Stimulated activated CD4-positive, alpha-beta T cell treated with anti-CD3 and anti-CD28 coated beads, Interleukin-1b, Interleukin-23, amount 100 ng/mL, for 1 hour (primary cell): ENCODE measurements at places on chromosomes 7 and 10.

DNA sequence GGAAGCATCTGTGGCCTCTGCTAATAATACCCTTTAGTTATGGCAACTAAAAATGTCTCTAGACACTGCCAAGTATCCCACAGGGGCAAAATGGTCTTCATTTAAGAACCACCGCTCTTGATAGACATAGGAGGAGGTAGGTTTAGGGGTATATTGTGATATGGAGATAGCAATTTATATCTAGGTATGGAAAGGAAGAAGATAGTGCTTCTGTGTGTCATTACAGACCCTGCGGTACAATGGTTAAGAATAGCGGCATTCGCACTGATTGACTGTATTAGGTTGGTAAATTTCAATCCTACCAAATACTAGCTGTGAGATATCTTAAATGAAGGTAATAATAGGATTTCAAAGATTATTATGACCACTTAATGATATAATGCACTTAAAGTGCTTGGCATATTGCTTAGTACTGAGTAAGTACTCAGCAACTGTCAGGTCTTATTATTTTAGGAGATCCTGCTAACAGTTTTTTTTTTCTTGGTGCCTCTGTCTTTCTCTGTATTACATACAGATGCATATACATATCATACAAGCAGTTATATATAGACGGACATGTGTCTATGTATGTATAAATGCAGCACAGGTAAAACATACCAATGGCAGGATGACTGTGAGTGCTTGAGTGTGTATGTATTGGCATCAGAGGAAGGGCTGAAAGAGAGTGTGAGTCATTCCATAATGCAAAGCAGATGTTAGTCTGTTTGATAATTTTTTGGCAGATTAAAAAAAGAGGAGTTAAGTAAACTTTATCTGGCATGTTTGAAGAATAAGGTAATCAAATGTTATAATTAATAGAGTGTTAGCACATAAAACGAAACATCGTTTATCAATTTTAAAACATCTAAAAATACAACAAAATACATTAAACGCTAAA is 50.0 kb upstream of the ITGB8 start:
- no peak for DNase-seq

DNA sequence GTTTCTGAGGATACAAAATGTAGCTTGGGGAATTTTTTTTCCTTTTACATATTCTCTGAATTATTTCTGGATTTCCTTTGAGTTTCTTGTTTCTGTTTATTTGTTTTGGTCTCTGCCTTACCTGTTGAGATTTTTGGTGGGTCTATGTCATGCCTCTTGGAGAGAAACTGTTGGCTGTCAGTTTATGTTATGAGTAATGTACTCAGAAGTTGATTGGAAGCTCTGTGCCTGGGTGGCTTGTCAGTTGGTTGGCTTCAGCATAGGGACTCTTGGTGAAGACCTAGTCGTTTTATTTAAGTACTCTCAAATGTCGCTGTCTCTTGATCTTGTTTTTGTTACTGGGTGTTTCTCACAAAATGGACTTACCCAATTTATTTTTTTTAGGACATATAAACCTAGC is 132.4 kb downstream of the CDK14 start:
- no peak for DNase-seq

DNA sequence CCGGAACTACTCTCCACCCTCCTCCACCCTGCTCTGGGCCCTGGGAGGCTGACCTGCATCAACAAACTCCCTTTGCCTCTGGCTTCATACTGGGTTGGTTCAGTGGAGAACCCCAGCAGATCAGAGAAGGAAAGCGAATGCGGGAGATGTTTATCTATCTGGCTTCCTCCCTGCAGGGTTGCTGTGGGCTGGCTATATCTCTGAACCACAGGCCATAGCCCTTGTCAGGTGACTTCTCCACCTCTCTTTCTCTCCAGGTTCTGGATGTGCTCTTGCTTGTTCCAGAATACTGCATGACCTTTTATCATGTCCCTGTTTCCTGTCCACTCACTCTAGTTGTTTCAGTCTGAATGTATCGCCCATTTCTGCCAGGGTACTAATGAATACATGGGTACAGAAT is 51.7 kb upstream of the IFRD1 start:
- DNase-seq, result no peak

GRCh38 chr7:22604246-22604645 is 104.3 kb upstream of the STEAP1B start:
- DNase-seq, result no peak

GRCh38 chr10:99621454-99622251 is 1.4 kb upstream of the SLC25A28 start:
- no peak for DNase-seq

- DNase-seq, result no peak
Observed at GRCh38 chr7:136698977-136699376, 169.5 kb upstream of the CHRM2 start.

GRCh38 chr10:103648636-103649532 is 155.4 kb downstream of the NEURL1 start:
- no peak for DNase-seq

DNA sequence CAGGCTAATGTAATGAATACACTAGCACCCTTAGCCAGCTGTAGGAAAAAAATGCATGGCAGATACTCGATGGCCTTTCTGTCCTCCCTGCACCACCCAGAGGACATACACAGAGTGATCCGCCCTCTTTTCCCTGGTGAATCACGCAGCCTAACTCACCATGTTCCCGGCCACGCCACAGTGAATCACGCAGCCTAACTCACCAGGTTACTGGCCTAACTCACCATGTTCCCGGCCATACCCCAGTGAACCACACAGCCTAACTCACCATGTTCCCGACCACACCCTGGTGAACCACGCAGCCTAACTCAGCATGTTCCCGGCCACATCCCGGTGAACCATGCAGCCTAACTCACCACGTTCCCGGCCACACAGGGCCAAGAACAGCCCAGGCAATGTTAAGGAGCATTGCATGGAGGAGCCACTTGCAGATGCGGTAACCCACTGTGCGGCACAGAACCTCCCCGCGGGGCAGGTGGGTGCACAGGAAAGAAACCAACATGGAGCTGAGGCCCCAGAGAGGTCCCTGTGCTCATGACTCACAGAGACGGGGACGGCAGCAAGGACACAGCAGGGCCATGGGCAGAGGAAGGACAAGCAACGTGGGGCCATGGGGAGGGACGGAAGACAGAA is 508.5 kb downstream of the DNAJB6 start:
- DNase-seq, result no peak

DNA sequence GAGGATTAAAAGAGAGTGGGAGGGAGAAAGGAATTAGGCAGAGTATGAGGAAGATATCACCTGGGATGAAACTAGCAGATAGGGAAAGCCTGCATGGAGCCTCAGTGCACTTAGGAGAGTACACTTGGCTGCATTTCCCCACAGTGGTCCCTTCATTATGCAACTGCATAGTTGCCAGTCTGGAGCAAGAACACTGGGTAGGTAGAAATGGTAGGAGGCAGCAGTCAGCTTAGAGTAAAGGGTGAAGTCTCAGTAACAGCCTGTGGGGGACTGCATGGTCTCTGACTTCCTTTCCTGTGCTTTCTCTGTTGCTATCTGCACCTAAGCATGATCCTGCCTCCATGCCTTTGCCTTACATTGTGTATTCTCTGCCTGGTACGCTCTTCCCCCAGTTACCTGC is 14.0 kb upstream of the PCGF5 start:
- DNase-seq, result no peak

DNA sequence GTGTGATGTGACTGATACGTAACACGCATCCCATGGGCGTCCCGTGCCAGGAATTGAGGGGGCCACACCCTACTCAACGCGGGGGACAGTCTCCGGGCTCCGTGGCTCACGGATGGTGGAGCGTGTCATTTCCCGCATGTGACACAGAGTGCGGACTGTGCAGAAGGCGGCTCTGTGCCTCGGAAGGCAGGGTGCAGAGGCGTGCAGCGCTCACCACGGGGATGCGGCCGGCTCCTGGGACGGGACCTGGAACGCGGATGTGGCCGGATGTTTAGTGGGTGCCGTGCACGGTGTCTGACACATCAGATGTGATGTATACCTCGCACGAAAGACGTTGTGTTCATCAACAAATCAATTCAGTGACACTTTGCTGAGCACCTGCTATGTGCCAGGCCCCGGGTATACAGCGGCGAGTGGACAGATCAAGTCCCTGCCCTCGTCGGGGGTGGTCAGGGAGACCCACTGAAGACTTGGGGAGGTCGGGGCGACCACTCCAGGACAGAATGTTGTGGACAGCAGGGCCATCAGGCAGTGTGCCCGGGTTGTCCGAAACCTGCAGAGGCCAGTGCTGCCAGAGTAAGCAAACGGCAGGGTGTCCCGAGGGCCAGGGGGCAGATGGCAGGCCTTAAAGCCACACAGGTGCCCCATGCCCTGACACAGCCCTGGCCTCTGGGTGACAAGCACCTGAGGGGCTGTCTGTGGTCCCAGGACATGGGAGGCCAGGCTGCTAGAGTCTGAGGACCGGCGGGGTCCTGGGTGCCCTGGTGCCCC is 38.1 kb downstream of the MICALL2 start:
- DNase-seq, result no peak

DNA sequence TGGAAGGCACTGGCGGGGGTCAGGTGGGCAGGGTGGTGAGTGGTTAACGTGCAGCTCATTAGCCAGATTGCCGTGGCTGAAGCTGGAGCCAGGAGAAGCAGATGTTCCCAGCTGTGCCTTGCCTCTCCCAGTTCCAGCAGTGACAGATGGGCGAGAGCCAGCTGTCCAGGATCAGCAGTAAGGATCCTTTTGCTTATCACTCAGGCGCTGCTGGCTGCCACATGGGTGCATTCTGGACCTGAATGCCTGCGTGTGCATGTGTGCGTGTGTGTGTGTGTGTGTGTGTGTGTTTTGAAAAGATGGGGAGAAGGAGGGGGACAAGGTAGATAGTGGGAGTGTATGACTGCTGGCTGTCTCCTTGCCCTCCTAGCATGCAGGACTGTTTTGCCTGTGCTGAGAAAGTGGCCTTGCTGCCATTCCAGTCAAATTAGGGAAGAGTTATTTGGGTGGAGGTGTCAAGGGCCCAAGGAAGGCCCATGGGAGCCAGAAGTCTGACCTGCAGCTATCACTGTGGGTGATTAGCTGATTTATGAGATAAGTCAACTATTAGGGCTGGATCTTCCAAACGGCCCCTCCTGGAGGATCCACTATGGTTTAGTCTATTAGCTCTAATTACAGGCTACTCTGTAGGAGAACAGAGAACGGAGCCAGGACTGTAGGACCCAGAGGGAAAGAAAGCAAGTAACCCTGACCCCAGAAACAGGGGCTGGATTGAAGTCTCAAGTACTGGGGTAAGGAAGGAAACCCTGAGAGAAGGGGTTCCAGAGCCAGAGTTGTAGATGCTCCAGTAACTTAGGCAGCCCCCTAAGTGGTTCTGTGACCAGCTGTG is 3.3 kb downstream of the EPHA1 start:
- no peak for DNase-seq

- DNase-seq, result no peak
Observed at GRCh38 chr7:155879592-155879991, 67.3 kb upstream of the SHH start.

DNA sequence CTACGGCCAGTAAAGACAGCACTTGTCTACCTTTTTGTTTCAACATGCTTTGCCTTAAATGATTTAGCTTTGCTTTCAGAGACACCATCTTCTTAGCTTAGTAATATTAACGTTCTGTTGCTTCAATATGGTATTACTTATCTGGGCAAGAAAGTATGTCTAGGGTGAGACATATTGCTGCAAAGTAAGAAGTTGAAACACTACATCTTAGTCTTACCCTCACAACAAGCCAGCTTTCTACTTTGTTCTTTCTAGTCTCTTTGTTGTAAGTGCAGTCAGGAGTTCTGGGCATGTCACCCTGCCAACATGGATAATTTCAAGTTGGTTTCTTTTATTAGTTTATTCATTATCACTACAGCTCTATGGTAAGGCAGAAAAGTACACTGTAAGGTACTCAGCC is 122.7 kb upstream of the DNAJB12 start:
- DNase-seq, result no peak

GRCh38 chr10:121303287-121303890 is 294.9 kb downstream of the FGFR2 start:
- DNase-seq, result no peak

DNA sequence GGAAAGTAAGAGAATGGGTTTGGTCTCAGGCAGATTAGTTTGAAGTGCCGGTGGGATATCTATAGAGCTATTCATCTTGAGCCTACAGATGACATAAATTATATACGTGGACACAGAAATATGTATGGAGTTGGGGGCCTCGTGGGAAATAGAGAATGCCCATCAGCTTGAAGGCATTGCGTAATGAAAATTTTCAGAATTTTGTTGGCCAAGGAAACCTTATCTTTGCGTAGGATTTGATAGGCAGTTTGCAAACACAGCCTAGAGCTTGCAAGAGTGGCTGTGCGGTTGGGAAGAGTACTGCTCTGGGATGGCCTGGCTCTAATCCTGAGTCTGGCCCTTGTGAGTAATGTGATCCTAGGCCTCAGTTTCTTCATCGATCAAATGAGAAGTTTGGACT is 32.3 kb downstream of the MCM10 start:
- no peak for DNase-seq

DNA sequence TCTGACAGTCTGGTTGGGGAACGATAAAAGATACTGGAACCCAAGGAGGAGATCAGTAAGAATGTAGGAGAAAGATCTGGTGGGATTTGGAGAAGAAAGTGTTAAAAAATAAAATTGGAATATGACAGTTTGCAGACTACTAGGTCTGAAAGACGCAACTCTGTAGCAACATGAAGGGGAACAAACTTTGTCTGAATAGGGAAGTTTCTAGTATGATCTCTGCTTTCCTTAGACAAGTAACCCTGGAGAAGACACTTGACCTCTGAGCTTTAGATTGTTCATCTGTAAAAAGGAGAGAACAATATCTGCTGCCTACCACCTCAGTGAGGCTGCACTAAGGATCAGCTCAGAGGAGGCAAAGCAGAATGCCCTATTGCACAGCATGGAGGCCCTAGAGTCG is 3.0 kb upstream of the PRSS1 start:
- no peak for DNase-seq

- no peak for DNase-seq
Observed at GRCh38 chr10:103833731-103834365, 21.5 kb downstream of the SH3PXD2A start.

- DNase-seq, result no peak
Observed at GRCh38 chr7:787332-788240, 44.7 kb upstream of the SUN1 start.

DNA sequence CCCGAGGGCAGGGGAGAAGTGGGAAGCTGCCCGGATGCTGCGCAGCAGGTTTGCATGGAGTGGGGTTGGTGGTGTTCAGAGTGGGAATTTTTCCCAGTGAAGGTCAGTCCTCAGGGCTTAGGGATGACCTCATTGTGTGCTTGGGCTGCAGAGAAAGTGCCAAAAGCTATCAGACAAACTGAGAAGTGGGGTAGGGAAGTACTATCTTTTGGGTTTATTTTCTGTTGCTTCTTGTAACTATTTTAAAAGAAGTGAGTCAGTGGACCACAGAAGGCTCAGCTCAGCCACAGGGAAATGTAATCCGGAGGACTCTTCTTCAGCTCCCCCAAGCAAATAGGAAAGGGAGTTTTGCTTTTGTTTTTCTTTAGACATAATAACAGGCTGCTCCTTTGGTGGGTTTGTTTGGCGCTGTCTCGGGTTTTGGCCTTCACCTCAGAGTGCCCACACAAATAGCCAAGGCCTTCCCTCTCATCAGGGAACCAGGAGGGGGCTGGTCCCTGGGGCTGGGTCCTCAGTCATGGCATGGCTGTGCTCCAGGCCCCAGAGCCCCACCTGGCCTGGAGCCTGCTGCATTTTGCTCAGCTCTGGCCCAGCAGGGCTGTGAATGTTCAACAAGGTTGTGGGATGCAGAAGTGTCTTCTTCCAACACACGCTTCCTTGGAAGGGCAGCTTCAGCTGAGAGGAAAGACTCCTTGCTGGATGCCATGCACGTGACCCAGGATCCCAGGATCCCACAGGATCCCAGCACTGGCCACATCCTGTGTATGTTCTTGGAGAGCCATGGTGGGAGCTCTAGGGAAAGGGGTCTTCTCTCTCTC is 5.4 kb upstream of the FAM170B start:
- DNase-seq, result no peak

GRCh38 chr7:130958846-130959245 is 224.8 kb upstream of the KLF14 start:
- DNase-seq, result no peak
